ENCODE measurements at places on chromosomes 3 and 15.

- DNase-seq = no peak
Observed at GRCh38 chr3:162029736-162030135, 533.1 kb downstream of the OTOL1 start.

GRCh38 chr3:154122912-154123559 lies 1.8 kb downstream of the ARHGEF26 start:
- DNase-seq = peak; percentile 48

- DNase-seq = no peak
Observed at GRCh38 chr3:49166752-49167556, 823 bp upstream of the CCDC71 start.

- no peak for DNase-seq
Observed at GRCh38 chr3:103889675-103890074, 1454.9 kb downstream of the ZPLD1 start.

DNA sequence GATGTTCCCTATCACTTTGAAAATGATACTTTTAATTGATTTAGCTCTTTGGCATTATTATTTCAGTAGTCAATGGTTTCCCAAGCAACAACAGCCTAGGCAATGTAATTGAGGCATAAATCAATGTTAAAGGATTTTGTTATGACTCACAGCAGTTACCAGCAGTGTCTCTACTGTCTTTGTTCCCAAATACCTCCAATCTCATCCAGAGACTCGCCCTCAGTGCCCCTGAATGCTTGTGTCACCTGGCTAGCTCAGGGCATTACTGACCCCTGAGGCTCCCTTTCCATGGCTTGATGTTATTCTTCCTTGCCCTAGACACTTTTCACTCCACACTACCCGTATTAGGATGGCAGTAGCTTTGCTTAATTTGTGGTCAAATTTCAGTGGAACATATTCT lies 227.2 kb downstream of the SQOR start:
- no peak for DNase-seq

DNA sequence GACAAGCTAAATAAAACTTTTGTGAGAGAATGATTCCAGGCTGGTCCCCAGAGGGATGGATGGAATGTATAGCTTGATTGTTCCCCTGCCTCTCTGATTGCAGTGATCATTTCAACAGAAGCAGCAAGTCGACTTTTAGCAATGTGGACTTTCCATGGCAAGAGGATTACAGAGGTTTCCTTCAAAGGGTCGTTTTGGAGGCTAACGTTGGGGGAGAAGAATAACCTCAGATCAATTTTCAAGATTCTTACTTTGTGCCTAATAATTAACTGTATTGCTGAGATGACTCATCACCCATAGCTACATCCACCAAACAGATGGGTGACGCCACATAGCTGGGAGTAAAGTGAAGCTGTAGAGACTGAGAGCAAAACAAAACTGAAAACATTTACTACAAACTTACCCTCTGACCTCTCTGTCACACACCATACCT lies 79.9 kb downstream of the GTPBP8 start:
- DNase-seq = no peak

GRCh38 chr3:153209596-153209995 lies 47.6 kb downstream of the RAP2B start:
- peak; percentile 44 for DNase-seq

- DNase-seq = no peak
Observed at GRCh38 chr15:27550635-27551034, 548.5 kb downstream of the OCA2 start.

- DNase-seq = no peak
Observed at GRCh38 chr3:103210583-103210982, 775.8 kb downstream of the ZPLD1 start.

DNA sequence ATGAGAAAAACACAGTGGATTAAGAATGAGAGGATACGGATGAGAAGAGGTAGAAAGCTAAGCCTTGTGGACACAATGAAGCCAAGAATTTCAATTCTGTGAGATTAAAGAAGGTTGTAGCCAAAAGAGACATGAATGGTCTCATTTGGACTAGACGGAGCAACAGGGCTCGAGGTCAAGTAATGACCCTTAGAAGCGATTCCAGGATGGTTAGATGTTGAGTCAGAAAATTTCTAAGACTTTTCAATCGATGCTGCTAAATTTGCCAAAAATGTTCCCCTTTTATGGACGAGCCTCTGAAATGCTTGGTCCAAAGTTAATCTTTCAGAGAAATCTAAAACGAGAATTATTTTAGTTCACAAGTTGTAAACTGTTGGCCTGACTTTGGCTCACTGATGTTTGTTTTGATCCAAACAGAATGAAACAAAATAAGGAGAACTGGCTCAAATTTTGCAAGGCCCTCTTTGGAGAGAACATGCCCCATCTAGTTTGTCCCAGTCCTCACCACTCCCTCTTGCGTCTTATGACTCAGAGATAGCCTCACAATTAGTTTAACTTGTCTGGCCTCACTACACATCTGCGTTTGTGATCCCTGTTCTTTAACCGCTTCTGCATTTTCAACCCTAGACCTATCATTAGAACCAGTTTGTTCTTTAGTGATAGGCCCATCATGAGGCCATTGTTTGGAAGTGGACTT lies 235.5 kb downstream of the PDZRN3 start:
- peak; percentile 30 for DNase-seq

DNA sequence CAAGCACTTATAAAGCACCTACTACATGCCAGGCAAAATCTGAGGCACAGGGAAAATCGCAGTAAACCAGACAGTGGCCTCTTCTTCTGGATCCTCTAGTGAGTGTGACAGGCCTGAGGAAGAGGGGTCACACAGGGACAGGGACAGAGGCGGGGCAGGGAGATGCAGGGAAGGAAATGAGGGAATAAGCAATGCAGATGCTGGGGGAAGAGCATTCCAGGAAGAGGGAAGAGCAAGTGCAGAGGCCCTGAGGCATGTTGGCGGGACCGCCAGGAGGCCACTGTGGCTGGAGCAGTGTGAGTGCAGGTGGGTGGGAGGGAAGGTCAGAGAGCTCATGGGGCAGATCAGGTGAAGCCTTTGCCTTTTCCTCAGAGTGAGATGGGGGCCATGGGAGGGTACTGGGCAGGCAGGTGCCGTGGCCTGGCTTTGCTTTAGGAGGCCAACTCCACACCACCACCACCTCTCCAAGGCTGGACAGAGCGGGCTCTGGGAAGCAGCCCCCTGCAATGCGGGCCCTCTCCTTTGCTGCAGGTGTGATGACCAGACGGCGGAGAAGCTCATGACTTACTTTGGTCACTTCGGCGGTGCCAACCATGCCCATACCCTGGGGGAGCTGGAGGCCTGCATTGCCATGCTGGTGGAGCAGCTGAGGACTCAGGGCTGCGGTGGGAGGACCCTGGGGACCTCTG lies 26.8 kb upstream of the GP9 start:
- no peak for DNase-seq

- no peak for DNase-seq
Observed at GRCh38 chr3:192842711-192843110, 74.9 kb downstream of the MB21D2 start.

- DNase-seq = peak; percentile 39
Observed at GRCh38 chr15:93029836-93030429, 59.1 kb downstream of the RGMA start.

- DNase-seq = no peak
Observed at GRCh38 chr3:157810924-157811718, 295.1 kb downstream of the SHOX2 start.

DNA sequence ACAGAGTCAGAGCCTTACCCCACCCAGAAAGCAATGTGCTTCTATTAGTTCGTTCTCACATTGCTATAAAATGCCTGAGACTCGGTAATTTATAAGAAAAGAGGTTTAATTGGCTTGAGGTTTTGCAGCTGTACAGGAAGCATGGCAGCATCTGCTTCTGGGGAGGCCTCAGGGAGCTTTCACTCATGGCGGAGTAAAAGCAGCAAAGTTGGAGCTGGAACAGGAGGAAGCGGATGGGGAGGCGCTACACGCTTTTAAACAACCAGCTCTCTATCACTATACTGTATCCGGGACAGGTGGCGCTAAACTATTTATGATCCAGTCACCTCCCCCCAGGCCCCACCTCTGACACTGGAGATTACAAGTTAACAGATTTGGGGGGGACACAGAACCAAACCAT lies 176.3 kb upstream of the BHLHE40 start:
- no peak for DNase-seq

DNA sequence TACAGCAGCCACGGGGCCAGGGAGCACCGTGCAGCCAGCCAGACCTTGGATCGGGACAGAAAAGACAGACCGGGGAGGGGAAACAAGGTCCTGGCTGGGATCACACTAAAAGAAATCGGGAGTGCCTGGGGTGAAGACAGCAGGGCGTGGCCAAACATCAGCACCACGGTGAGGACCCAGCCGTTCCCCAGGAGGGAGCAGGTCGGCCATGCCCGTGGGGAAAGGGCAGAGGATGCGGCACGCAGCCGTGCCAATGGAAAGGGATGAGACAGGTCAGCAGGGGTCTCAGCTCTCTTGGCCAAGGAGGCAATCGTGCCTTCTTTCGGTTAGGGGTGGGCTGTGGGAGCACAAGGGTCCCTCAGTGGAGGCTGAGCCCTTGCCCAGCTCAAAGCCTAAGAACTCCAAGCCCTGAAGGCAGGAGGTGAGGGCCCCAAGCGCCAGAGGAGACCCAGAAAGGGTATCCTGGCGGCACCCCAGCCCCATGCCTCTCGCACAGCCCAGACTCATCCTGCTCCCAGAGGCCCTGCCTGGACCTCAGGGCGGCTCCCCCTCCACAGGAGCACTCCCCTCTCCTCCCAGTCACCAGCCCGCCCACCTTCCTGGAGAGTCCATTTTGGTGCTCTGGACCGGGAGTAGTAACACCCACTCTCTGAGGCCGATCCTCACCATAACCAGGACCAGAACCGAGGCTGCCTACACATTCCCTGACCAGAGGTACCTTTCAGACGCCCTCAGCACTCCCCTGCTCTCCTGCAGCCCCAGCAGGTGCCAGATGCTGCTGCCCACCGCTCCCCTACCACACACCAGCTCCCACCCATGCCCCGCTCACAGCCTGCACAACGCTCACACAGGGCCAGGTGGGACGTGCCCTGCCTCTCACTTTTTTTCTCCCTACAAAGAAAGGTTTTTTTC lies 23.2 kb upstream of the OCA2 start:
- DNase-seq = no peak

DNA sequence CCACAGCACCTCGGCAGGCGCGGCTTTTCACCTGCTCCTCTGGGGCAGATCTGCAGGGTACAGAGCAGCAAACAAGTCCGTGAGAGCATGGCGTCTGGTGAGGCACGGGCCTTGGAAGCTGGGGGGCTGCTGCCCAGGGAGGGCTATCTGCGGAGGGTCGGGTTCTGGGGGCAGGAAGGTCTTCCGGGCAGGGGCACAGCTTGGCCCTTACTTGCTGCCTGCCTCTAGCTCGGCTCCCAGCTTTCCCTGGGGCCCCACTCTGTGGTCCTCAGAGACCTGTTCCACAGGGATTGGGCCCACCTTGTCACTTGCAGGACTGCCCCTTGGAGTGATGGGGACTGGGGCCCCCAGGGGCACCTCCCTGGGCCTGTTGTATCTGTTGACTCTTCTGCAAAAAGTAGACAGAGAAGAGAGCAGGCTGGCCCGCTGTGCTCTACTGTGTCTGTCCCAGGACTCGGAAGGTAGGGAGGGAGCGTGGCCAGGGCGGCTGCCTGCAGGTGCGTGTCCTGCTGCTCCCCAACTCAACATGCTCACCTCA lies 84.1 kb downstream of the TBC1D2B start:
- no peak for DNase-seq

DNA sequence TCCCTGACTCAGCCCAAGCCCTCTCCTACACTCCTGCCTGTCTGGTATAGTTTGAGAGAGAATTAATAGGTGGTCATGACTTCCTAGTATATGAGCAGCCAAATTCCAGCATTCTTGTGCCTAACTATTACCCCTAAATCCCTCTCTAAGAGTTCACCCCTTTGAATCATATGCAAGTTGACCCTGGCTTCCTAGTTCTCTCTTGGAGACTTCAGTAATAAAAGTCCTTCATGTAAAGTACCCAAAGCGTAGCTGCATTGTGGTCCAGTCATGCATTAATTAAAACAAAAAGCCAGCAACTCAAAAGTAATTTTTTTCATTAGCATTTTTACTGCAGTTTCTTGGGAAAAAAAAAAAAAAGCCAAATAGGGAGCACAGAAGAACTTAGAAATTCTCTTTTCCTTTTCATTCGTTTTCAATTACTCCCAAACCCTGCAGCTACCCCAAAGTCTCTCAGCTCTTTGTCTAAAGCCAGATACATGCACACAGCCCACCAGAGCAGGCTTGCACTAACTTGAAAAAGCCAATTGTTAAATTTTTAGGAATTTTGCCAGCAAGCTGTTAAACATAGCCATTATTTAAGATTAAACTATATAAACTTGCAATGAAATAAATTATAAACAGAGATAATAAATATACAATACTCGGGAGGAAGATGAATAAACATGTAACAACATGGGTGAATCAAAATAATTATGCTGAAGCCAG lies 50.1 kb upstream of the STT3B start:
- DNase-seq = no peak

DNA sequence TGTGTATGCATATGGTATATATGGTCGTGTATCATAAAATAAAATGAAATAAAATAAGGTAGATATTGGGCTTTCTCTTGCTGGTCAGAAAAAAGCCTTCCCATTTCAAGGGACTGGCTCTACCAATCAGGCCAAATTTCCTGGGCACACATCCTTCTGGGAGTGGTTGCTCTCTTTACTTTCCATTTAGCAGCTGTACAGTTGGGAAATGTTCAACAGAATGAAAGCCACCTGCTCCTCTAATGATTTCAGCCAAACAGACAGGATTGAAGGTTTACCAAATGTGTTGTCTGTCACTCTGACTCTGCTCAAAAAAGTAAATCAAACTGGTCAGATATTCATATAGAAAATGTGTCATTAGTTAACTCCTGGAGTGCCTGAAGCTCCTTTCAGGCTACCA lies 380.4 kb downstream of the ROBO2 start:
- no peak for DNase-seq

DNA sequence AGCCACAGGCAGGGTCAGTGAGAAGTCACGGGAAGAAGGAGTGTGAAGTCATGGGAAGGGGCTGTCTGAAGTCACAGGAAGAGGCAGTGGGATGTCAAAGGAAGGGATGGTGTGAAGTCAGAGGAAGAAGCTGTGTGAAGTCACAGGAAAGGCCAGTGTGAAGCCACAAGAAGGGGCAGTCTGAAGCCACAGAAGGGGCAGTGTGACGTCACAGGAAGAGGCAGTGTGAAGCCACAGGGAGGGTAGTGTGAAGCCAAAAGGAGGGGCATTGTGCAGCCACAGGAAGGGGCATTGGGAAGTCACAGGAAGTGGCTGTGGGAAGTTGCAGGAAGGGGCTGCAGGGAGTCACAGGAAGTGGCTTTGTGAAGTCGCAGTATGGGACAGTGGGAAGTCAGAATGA lies 35.1 kb downstream of the GASK1A start:
- no peak for DNase-seq

GRCh38 chr15:89781055-89781454 lies 4.9 kb downstream of the MESP2 start:
- peak; percentile 72 for DNase-seq
